ENCODE measurements at places on chromosomes 13 and 19.
A peak's percentile ranks its signal among the peaks of the same experiment; 100 is the strongest.

DNA sequence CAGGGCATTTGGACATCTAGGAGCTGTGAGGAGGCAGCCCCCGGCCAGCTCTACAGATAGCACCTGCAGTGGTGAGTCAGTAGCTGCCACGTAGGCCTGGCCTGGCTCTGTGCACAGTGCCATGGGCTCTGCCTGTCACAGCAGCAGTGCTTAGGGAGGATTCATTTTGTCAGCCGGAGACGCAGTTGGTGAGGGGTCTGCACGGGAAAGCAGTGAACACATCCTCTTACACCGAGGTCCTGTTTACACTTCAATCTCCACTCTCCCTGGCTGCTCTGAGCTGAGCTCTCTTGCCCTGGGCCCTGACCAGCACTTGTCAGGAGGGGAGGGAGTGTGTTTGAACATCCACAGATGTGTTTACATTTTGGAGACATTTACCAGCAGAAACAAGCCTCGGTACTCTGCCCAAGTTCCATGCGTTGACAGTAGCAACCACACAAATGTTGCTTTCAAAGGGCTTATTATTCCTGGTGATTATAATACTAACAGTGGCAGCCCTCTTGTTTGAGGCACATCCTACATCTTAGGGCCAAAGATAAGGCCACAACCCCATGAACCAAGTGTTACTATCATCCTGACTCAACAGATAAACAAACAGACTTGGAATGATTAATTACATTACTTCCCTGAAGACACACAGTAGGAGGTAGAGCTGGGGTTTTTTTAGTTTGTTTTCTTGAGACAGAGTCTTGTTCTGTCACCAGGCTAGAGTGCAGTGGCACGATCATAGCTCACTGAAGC, 148.9 kb downstream of the USP12 start:
- peak; percentile 53 for DNase-seq

DNA sequence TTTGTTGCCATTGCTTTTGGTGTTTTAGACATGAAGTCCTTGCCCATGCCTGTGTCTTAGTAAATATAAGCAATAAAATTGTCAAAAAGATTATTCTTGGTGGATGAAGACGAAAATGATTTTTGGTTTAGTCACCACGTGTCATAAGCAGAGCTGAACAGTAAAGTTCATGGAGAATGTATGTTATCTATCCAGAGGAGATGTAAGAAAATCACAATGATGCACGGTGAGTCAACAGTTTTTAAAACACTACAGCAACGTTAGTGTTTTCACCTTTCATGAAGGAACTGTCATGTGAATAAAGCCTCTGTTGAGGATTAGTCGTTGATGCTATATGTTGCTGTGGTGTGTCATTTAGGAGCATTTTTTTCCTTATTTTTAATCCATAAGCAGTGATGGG, 137.6 kb downstream of the GPC6 start:
- DNase-seq = no peak

DNA sequence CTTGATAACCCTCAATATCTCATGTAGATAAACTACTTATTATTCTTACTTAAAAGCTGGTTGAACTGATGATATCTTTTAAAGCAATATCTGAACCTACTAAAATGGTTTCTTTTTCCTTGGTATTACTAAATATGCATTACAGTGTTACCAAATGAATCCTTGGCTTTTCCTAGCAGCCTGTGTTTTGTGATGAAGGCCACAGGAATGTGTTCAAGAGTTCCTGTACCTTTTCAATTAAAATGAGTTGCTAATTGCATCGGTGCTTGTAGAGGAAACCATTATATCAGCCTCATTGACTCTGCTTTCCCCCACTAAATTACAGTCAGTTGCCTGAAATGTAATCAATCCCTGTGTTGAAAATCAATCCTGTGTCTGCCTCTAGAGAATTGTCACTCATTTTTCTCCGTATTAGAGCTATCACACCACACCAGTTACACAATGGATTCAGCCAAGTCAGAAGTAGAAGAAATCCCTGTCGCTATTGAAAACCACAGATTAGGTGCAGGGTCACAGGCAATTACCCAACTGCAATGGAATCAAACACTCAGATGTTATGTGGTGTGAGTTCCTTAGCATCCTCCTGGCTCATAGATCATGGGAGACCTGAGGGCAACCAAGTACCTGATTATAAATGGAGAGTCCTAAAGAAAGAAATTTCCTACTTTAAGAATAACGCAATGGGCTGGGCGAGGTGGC, 13.3 kb downstream of the FAM216B start:
- no peak for DNase-seq

- no peak for DNase-seq
Measured at GRCh38 chr19:7988307-7988706, 17.1 kb downstream of the ELAVL1 start.

GRCh38 chr13:46229251-46229650, 17.5 kb downstream of the LRRC63 start:
- DNase-seq = no peak

DNA sequence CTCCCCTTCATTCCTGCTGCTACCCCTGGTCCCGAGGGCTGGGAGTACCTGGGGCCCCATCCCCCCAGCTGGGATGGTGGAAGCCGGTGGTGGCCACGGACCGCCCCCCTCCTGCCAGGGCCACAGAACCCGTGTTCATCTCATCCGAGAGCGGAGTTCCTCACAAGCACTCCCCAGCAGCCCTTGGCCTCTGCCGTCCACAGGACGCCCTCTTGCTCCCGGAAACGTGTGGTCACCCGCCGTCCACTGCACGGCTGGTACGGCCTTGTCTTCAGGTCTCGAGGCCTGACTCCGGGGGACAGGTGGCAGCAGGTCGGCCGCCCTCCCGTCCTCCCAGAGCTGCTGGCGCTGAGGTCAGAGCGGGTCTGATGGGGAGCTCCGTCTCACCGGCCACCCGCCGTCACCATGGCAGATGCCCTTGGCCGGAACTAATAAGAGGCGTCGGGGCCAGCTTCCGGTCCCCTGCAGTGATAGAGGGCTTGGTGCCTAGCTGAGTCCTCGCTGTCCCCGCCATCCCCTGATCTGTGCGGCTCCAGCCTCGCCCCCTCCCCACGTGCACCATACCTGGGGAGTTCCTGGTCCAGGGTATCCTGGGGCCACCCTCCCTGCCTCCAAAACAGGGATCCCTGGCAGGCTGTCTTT, 16.5 kb upstream of the CSNK1G2 start:
- DNase-seq = no peak

- DNase-seq = no peak
Measured at GRCh38 chr13:20997301-20998161, 63.9 kb downstream of the LATS2 start.

DNA sequence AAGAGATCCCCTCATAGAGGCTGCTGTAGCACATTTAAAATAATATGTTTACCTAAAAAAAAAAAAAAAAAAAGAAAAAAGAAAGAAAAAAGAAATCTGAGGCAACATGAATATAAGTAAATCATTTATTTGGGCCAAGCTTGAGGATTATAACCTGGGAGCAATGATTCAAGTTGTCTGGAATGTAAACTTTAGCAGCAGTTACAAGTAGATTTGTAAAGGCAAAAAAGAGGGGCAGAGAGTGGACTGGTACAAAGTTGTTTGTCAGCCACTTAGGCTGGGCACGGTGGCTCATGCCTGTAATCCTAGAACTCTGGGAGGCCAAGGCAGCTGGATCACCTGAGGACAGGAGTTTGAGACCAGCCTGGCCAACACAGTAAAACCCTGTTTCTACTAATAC, 11.3 kb downstream of the ZNF43 start:
- no peak for DNase-seq

DNA sequence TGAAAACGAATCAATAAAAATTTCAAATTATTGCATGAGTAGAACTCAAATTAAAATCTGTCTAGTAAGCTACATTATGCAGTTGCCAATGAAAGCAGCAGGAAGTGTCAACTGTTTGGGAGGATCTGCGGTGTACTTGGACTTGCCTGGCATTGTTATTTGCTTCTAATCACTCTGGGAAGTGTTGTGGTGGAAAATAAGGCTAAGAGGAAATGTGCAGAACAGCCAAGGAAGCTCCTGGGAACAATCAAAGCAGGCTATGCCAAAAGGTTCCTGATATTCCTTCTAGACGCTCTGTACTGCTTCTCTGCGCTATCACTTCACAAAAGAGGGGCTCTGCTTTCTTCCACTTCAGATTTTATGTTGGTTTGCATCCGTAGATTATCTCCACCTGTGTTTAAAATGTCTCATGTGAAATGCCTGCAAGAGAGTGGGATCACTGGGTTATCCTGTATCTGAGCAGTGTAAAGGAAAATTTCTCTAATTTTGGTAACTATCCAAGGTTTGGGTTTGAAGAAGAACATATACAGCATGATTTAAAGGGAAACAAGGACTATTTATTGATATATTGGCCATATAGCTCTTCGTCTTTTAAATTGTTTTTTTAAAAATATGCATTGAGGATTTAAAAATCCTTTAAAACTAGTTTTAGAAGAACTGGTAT, 182.7 kb upstream of the CSNK1A1L start:
- DNase-seq = no peak

DNA sequence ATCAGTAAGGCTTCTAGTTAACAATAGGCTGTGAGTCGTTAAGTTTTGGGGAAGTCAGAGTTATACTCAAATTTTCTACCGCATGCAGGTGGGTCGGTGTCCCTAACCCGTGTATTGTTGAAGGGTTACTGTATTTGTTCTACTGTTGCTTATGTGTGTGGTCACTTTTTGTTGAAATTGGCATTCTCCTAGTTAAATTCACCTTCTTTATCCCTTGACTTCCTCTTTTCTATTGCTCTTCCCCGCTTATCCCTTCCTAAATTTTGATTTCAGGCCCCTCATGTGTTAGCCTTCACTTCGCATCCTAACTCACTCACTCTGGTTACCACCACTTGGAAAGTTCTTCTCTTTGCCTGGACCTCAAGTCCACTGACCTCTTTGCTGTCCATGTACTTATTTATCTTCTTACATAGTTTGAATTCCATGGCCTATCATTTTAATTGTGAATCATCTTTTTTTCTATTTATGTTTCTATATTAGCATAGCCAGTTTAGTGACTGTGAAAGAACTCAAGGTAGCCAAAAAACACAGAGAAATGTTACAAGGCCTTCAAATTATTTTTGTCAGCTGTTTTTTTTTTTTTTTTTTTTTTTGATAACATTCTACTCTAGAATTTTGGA, 52.9 kb downstream of the NDFIP2 start:
- DNase-seq = no peak

- DNase-seq = no peak
Measured at GRCh38 chr19:16184665-16185122, 516 bp upstream of the FAM32A start.

- DNase-seq = no peak
Measured at GRCh38 chr13:73810647-73811046, 323.6 kb downstream of the KLF12 start.

- DNase-seq = no peak
Measured at GRCh38 chr13:101120007-101120406, 296.3 kb downstream of the NALCN start.

GRCh38 chr19:2902590-2903218, 2.0 kb downstream of the ZNF57 start:
- DNase-seq = no peak

- no peak for DNase-seq
Measured at GRCh38 chr13:40618581-40619478, 47.6 kb downstream of the FOXO1 start.

- no peak for DNase-seq
Measured at GRCh38 chr19:9586764-9587163, 2.5 kb upstream of the ZNF121 start.

GRCh38 chr13:113110852-113111315, 5.3 kb downstream of the F7 start:
- DNase-seq = no peak

- peak; percentile 94 for DNase-seq
Measured at GRCh38 chr19:8367327-8368001, 3.5 kb downstream of the ANGPTL4 start.

DNA sequence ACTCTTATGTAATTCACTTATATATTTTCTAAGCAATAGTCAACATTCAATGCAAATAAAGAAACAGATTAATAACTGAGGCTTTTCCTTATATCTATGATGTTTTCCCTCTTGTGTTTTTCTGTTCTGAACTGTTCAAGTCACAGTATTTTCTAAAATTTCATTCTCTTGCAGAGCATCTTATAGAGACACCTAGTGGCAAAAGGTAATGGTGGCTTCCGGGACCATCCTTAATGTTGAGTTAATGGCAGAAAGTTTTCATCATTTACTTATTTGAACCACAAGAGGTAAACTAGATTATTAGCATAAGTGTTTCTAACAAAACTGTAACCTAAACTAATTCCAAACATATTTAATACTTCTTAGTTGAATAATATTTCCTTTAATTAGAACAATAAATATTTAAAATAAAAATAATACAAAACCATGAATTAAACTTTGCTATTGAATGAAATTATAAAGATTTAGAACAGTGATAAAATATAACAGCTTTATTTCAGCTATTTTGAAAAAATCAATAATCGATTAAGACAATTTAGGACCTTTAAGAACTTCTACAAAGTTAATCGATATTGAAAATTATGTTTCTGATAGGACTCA, 1.7 kb upstream of the SLITRK5 start:
- DNase-seq = no peak

GRCh38 chr13:36282821-36283432, 14.7 kb downstream of the CCDC169 start:
- no peak for DNase-seq

- DNase-seq = no peak
Measured at GRCh38 chr13:42600943-42601342, 27.0 kb downstream of the TNFSF11 start.

DNA sequence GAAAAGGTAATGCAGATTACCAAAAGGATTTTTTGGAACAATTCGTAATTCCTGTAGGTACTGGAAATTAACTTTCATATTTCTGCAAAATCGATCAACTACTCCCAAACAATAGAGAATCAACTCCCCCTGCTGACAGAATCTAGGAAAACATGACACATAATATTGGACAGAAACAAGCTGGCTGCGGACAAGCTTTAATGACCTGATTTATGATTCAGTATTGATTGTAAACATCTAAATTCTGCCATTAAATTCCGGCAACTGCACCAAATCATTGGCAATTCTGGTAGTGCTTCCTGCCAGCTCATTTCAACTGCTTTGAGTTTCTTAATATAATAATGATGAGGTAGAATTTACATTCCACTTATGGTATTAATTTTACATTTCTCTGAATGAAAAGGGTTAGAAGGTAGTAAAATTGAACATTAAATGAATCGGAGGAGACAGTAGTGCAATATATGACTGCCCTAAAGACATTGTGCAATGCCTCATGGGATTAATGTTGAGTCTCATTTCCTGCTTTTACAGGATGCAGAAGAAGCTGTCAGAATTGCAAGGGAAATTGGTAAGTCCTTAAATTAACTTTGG, 146.5 kb downstream of the PCCA start:
- DNase-seq = no peak

DNA sequence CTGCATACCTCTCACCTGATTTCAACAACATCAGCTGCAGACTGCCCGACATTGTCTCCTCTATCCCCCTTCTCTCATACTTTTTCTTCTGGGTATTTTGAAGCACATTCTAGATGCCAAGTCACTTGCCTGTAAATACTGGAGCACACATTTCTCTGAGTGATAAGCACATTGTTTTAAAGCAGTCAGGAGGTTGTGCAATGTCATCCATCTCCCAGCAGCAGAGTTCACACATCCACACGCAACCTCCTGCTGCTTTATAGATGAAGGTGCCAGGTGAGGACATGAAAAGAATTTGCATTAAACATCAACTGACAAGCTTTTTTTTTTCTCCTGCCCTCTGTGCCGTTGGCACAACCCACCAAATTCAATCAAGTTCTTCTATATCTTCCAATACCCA, 5.5 kb downstream of the UPK1A start:
- DNase-seq = no peak
